ENCODE measurements at places on chromosomes 16 and 17.
A peak's percentile ranks its signal among the peaks of the same experiment; 100 is the strongest.

DNA sequence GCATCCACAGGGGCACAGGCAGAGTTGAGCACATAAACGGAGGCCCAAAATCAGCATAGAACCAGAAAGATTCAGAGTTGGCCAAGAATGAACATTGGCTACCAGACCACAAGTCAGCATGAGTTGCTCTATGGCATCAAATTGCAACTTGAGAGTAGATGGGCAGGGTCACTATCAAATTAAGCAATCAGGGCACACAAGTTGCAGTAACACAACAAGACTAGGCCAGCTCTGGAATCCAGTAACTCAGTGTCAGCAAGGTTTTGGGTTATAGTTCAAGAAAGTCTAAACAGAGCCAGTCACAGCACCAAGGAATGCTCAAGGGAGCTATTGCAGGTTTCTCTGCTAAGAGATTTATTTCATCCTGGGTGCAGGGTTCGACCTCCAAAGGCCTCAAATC is 12.9 kb downstream of the G6PC1 start:
- no peak overlapping the region for H3K27ac ChIP-seq
- no peaks in the 10 kb centered on the region for H3K4me1 ChIP-seq
- H3K4me3 ChIP-seq = no peak overlapping the region
- no peaks in the 10 kb centered on the region for H3K36me3 ChIP-seq
- no peaks in the 10 kb centered on the region for H3K27me3 ChIP-seq
- DNase-seq = no peak

- DNase-seq = no peak
- peaks cover 6% of the 10 kb centered on the region for H3K36me3 ChIP-seq
- peak overlapping the region; percentile 14 for H3K27ac ChIP-seq
- peaks cover 13% of the 10 kb centered on the region for H3K4me1 ChIP-seq
- H3K4me3 ChIP-seq = no peak overlapping the region
Measured at GRCh38 chr16:82761236-82761635, 134.5 kb downstream of the CDH13 start.

- no peaks in the 10 kb centered on the region for H3K27me3 ChIP-seq
- peak; percentile 98 for DNase-seq
- peak within 1 kb of the TSS; percentile 66 for H3K4me3 ChIP-seq
Measured at GRCh38 chr16:23556881-23557778, at the start of the genes EARS2 and UBFD1. Gene EARS2, minus strand, starts transcription at chr16:23557350. Its CDS starts 7 bp downstream, at chr16:23557343. Gene UBFD1, plus strand, starts transcription at chr16:23557727. Its CDS starts 16 bp downstream, at chr16:23557743.

DNA sequence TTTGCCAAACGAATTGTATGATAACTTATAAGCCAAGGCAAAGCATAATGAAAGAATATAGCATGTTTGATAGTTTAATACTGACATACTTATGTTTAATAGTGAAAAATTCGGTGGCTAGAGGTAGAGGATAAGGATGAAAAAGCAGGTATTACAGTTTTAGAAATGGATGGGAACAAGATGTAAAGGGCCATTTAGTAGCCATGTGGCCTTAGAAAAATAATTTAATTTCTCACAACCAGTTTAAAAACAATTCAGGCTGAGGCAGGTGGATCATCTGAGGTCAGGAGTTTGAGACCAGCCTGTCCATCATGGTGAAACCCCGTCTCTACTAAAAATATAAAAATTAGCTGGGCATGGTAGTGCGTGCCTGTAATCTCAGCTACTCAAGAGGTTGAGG is 119.5 kb upstream of the NACA2 start:
- H3K36me3 ChIP-seq = peaks cover 35% of the 10 kb centered on the region
- no peak overlapping the region for H3K4me3 ChIP-seq
- no peaks in the 10 kb centered on the region for H3K4me1 ChIP-seq
- no peak overlapping the region for H3K27ac ChIP-seq
- DNase-seq = no peak

GRCh38 chr17:2485543-2485942 is 26.1 kb downstream of the METTL16 start:
- H3K27me3 ChIP-seq = no peaks in the 10 kb centered on the region
- peak overlapping the region; percentile 7 for H3K4me3 ChIP-seq
- DNase-seq = no peak

Measured in RWPE2 (cell line).